ENCODE measurements at places on chromosomes 7 and 10. TPM values are rescaled to one million over a fixed set of nuclear protein-coding genes. Genes with fewer than 3 reads are reported as not detected.

The ANKMY2 gene
- 19.2 TPM for total RNA-seq

The AKR1C4 gene
- total RNA-seq = not detected

The FAM237B gene
- not detected for total RNA-seq

The OGDHL gene
- not detected for total RNA-seq

The NOD1 gene
- 6.2 TPM for total RNA-seq

- no peak for DNase-seq
- peaks cover 79% of the 10 kb centered on the region for H3K36me3 ChIP-seq
- H3K4me1 ChIP-seq = no peaks in the 10 kb centered on the region
- no peak overlapping the region for H3K27ac ChIP-seq
Measured at GRCh38 chr10:109877546-109877945, 45.8 kb downstream of the XPNPEP1 start.

DNA sequence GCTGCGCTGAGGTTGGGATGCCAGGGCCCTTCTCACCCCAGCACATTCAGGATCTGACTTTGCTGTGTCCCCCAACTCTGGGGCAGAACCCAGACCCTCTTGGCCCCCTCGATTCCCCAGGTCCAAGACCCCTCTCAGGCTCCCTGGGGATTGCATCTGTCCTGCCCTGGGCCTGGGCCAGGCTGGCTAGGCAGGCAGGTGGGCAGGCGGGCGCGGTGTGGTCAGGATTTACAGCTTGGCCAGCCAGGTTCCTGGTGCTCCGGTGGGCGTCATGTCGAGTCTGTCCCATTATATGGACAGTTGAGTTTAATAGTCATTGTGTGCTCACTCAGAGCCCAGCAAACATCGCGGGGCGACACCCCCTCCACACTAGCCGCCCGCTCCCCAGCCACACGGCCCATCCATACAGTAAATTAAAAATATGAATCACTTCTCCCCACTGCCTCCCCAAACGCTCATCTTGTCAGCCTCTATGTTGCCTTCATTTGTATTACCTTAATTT is 23.5 kb downstream of the POLL start:
- H3K27me3 ChIP-seq = peaks cover 39% of the 10 kb centered on the region
- H3K4me3 ChIP-seq = no peak overlapping the region
- H3K27ac ChIP-seq = no peak overlapping the region
- no peaks in the 10 kb centered on the region for H3K36me3 ChIP-seq
- DNase-seq = no peak

GRCh38 chr7:66348531-66348930 is 143.4 kb downstream of the TPST1 start:
- H3K36me3 ChIP-seq = 0 out of 2 replicates have a peak, but pooled peaks cover 2% of the 10 kb centered on the region
- H3K4me1 ChIP-seq = peaks cover 8% of the 10 kb centered on the region
- no peaks in the 10 kb centered on the region for H3K27me3 ChIP-seq
- no peak for DNase-seq

- H3K27ac ChIP-seq = peak overlapping the region; percentile 70
- H3K36me3 ChIP-seq = peaks cover 36% of the 10 kb centered on the region
- no peak for DNase-seq
- H3K4me3 ChIP-seq = no peak overlapping the region
Measured at GRCh38 chr7:127666602-127667001, 14.6 kb downstream of the SND1 start.

DNA sequence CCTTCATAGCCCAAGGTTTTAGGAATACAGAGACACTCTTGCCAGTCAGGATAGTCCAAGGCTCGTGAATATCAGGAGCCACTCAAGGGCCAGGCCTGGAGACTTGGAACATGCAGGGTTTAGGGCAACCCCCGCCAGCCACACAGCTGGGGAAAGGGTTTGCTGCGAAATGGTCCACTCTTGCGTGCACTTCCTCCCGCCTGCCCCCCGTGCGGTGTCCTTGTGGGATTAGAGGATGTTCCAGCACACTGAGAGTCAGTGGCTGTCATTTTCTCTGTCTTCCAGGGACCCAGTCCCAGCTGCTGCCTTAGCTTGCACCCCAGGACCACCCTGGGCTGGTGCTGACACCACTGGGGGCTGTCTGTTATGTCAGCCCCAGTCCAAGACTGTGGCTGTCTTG is 38.5 kb downstream of the POR start:
- no peak overlapping the region for H3K4me3 ChIP-seq
- H3K27me3 ChIP-seq = no peaks in the 10 kb centered on the region
- DNase-seq = no peak
- peaks cover 51% of the 10 kb centered on the region for H3K36me3 ChIP-seq
- no peak overlapping the region for H3K27ac ChIP-seq

- H3K4me1 ChIP-seq = no peaks in the 10 kb centered on the region
- H3K27me3 ChIP-seq = peaks cover 8% of the 10 kb centered on the region
- no peak overlapping the region for H3K4me3 ChIP-seq
- DNase-seq = no peak
- H3K36me3 ChIP-seq = no peaks in the 10 kb centered on the region
Measured at GRCh38 chr10:125691160-125691981, 8.4 kb upstream of the TEX36 start.

- peaks cover 9% of the 10 kb centered on the region for H3K27me3 ChIP-seq
- no peak overlapping the region for H3K27ac ChIP-seq
- H3K4me3 ChIP-seq = no peak overlapping the region
- H3K4me1 ChIP-seq = no peaks in the 10 kb centered on the region
Measured at GRCh38 chr7:8151161-8151725, 110.7 kb downstream of the ICA1 start.

DNA sequence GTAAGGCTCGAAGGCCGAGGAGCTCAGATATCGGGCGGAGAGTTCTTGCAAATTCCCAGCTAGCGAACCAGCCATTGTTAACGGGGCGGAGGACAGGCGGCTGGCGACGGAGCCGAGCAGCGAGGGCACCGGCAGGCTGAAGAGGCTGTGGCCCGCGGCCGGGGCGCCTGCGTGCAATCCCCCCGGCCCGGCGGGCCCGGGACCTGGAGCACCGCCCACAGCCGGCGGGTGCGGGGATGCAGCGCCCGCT is 4.1 kb downstream of the VAX1 start:
- H3K4me1 ChIP-seq = peaks cover 10% of the 10 kb centered on the region
- no peak for DNase-seq
- peaks cover 54% of the 10 kb centered on the region for H3K27me3 ChIP-seq
- no peak overlapping the region for H3K27ac ChIP-seq
- no peak overlapping the region for H3K4me3 ChIP-seq

DNA sequence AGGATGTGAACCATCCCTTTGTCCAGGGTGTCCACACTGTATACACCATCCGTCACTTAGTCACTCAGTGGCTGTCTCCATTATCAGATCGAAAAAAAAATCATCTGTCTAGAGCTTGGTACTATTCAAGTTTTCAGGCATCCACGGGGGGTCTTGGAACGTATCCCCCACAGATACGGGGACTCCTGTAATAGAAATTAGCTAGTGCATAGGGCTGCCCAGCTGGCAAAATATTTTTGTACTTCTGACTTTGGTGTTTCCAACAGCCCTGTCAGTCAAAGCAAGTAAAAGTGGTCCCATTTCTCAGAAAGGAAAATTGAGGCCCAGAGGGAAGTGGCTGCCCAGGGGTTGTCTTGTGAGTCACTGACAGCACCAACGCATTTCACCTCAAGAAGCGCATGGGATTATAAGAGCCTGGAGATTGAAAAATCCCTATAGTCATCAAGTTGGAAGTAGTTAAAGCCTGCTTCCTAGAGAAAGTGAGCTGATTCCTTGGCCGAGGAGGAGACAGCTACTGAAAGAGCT is 52.1 kb upstream of the SLC29A3 start:
- H3K4me3 ChIP-seq = no peak overlapping the region
- no peak overlapping the region for H3K27ac ChIP-seq
- DNase-seq = no peak
- 0 out of 2 replicates have a peak, but pooled peaks cover 3% of the 10 kb centered on the region for H3K27me3 ChIP-seq
- H3K4me1 ChIP-seq = peaks cover 7% of the 10 kb centered on the region
- H3K36me3 ChIP-seq = no peaks in the 10 kb centered on the region

DNA sequence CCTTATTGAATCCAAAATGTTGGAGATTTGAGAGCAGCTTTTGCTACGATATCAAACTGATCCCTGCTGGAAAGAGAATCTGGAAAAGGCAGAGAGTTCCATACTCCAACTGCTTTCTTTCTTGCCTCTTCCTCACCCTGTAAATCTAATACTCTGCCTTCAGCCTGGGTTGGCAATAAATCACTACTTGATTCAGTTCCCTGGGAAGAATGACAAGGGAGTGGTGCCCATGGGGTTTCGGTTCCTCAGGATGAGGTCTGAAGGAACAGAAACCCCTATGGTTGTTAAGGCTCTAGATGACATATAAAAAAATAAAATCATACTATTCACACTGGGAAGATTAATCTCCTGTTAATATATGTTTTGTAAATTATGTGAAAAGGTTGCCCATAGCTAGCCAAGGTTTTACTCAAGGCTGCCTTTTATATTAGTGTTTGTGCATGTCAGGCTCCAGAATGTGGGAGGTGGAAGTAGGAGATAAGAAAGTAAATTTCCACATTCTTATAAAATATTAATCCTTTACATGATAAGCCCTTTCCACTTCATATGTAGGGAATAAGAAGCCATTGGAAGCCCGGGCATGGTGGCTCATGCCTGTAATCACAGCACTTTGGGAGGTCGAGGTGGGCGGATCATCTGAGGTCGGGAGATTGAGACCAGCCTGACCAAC is 106.2 kb upstream of the CACNA2D1 start:
- H3K4me3 ChIP-seq = no peak overlapping the region
- DNase-seq = no peak
- H3K4me1 ChIP-seq = no peaks in the 10 kb centered on the region
- no peaks in the 10 kb centered on the region for H3K27me3 ChIP-seq

DNA sequence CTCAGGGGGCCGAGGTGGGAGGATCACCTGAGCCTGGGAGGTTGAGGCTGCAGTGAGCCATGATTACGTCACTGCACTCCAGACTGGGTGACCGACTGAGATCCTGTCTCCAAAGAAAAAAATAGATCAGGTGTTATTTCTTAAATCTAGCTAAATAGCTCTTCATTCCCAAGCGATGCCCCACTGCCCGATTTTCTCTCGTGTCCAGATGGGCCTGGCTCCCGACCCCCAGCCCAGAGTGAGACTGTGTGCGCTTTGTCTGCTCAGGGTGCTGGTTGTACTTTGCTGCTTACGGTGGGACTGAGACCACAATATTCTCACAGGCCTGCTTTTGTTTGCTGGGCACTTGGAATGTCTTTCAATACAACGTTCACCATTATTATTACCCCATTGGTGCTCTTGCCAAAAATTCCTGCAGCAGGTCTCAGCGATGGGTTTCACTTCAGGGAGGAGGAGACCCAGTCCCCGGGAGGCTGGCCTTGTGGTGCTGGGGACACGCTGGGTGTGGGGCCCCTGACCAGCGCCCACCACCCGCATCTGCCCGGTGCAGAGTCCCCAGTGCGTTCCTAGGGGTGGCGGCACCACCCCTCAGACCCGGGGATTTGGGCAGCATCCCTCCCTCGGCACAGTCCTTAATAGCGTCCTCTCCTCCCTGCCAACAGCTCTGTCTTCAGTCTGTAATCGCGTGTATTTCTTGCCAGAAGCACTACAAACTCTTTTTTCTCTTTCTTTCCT is 20.4 kb upstream of the DPYSL4 start:
- no peaks in the 10 kb centered on the region for H3K4me1 ChIP-seq
- H3K27me3 ChIP-seq = no peaks in the 10 kb centered on the region
- H3K4me3 ChIP-seq = no peak overlapping the region
- H3K36me3 ChIP-seq = no peaks in the 10 kb centered on the region
- no peak for DNase-seq

GRCh38 chr7:74373536-74373935 is 80.2 kb upstream of the GTF2IRD1 start:
- no peaks in the 10 kb centered on the region for H3K27me3 ChIP-seq
- no peaks in the 10 kb centered on the region for H3K4me1 ChIP-seq
- H3K27ac ChIP-seq = no peak overlapping the region
- H3K36me3 ChIP-seq = 0 out of 2 replicates have a peak, but pooled peaks cover 5% of the 10 kb centered on the region
- no peak overlapping the region for H3K4me3 ChIP-seq

DNA sequence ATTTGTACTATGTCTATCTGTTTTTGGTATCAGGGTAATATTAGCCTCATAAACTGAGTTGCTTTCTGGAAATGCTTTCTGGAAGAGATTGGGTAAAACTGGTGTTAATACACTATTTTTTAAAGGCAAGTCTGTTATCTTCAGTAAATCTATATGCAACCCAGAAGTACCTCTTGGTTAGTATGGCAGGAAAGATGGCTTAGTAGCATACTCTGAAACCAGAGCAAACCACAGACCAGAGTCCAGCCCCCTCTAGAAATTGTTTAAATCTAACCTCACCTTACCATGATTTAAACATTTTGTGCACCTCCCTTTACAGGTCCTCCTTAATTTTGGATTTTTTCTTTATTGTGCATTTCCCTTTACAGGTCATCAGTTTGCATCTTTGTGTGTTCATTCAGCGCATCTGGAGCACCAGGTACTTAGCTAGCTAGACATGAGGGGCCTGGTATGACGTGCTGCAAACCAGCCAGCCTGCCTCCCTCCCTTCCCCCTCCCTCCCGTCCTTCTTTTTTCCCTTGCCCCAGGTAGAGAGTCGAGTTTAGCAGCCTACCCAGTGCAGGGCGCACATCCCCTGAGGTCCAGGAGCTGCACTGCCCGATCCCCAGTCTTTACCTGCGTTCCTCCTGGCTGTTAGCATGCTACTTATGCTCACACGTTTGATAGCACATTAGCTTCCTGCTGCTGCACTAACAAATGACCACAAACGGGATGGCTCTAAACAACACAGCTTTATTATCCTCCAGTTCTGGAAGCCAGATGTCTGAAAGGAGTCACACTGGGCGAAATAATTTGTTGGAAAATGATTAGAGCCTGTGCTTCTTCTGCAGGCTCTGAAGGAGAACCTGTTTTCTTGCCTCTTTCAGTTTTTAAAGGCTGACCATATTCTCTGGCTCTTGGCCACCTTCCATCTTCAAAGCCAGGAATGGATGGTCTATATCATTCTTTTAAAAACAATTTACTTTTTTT is 299.9 kb upstream of the HABP2 start:
- H3K27me3 ChIP-seq = 0 out of 2 replicates have a peak, but pooled peaks cover 5% of the 10 kb centered on the region
- no peaks in the 10 kb centered on the region for H3K36me3 ChIP-seq

- H3K4me3 ChIP-seq = no peak overlapping the region
- no peak overlapping the region for H3K27ac ChIP-seq
- no peaks in the 10 kb centered on the region for H3K36me3 ChIP-seq
- no peaks in the 10 kb centered on the region for H3K4me1 ChIP-seq
- no peaks in the 10 kb centered on the region for H3K27me3 ChIP-seq
- no peak for DNase-seq
Measured at GRCh38 chr10:42419789-42420188, 218.6 kb downstream of the ZNF33B start.

DNA sequence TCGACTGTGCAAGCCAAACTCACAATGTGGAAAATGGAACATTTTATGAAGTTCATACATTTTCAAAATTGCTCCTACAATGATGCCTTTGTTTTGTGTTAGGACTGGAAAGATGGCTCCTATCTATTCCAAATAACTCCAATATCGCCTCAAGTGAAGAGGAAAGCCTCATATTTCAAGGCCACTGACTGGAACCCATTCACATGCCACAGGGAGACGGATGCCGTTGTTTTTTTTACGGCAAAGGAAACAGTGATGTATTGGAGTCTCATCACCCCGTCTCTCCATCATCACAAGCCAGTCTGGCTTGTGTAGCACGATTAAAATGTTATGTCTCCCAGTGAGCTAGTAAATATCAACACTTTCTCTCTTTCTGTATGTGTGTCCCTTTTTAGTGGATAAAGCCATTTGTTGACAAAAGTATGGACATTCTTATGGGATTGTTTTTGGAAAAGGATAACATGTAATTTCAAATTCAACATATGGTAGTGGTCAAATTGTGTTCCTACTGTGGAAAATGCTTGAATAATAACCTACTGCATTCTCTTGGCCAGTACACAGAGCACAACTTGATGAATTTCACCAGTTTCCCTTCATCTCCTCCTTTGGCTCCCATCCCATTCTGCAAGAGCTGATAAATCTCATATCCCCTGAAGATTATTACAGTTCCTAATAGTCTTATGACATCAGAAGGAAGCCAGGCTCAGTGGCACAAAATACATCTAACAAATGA is 109.5 kb upstream of the PITRM1 start:
- H3K4me1 ChIP-seq = peaks cover 11% of the 10 kb centered on the region
- no peak overlapping the region for H3K4me3 ChIP-seq
- no peaks in the 10 kb centered on the region for H3K36me3 ChIP-seq
- no peak overlapping the region for H3K27ac ChIP-seq
- DNase-seq = no peak
